ENCODE measurements at places on chromosomes 1 and 21.
A peak's percentile ranks its signal among the peaks of the same experiment; 100 is the strongest.

DNA sequence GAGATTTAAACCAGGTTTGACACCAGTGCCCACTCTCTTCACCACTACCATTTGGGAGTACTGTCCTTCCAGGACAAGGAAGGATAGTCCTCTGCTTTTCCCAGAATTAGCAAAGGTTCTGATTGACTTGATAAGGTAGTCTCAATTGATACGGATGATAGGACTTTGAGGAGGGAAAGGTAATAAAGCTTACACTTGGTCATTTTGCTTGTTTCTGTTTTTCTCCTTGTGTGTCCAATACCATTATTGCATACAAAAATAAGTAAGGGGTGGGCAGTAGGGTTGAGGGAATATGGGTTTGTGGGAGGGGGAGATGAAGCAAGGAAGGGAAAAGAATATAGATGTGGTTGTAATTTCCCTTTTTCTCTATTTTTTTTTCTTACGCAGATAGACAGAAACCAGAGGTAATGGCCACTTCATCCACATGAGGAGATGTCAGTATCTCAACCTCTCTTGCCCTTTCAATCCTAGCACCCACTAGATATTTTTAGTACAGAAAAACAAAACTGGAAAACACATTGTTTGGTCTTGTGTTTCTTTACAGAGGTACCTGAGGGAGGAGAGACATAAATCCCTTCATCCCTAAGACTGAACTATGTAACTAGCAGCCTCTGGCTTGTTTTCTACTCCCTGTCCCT, 2.6 kb downstream of the C1orf56 start:
- DNase-seq, result no peak

- DNase-seq, result no peak
These were observed 383.8 kb downstream of the LMO4 start for GRCh38 chr1:87712261-87713010.

GRCh38 chr1:15460708-15461095, 4.2 kb downstream of the CELA2A start:
- DNase-seq, result no peak

DNA sequence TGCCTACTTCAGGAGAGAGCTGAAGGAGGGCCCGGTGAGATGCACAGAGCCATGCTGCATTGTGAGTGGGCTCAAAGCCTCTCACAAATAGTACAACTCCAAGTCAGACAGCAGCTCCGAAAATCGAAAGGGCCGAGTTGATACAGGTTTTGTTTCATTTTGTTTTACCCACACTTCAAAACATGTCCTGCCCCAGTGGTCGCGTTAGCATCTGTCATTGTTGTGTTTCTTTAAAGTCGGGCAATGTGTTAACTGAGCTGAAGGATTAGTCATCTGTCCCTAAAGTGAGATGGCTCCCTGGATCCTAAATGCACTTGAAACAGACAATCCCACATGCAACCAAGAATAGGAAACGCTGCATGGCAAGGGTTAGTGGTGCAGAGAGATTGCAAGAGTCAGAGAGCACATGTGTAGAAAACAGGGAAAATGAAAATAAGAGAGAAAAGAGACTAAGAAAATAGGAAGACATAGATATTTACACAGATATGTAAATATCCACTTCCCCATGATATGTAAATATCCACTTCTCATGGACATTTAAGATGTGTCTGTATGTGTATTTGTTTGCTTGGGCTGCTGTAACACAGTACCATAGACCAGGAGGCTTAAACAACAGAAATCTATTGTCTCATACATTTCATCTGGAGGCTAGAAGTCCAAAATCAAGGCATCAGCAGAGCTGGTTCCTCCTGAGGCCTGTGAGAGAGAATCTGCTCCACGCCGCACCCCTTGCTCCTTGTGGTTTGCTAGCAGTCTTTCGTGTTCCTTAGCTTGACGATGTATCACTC, 131.4 kb upstream of the RAB4A start:
- no peak for DNase-seq

DNA sequence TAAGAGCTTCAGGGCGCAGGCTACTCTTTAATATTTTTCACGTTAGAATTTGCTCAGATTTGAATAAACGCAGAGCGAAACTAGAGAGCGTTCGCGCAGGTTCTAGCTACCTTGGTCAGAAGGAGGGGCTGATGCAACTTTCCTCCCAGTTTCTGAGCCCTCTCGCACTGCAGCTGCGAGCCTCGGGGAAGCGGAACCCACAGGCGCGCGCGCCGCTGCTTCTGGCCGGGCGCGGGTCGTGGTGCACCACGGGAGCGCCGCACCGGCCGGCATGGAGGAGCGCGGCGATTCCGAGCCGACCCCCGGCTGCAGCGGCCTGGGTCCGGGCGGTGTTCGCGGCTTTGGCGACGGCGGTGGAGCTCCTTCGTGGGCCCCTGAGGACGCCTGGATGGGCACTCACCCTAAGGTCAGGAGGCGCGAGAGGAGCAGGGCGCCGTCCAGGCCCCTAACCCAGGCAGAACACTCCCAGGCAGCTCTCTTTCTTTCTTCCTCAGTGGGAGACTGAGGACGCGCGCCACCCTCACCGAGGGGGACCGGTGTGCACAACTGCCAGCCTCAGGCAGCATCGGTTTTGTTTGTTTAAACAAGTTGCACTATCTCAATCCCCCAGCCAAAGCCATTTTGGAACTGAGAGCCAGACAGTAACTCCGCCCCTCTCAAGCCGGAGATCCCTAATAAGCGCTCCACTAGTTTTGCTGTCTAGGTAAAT, at the start of gene TSEN15:
Gene TSEN15 (plus strand): TSS at position 246 of the 709 bp plus-strand sequence. CDS start 26 bp downstream, at position 272.
- peak; percentile 61 for DNase-seq

- DNase-seq, result no peak
These were observed 26.0 kb upstream of the SLC6A9 start for GRCh38 chr1:44057293-44057692.

- no peak for DNase-seq
These were observed 200.4 kb downstream of the LYPLAL1 start for GRCh38 chr1:219374046-219374566.

DNA sequence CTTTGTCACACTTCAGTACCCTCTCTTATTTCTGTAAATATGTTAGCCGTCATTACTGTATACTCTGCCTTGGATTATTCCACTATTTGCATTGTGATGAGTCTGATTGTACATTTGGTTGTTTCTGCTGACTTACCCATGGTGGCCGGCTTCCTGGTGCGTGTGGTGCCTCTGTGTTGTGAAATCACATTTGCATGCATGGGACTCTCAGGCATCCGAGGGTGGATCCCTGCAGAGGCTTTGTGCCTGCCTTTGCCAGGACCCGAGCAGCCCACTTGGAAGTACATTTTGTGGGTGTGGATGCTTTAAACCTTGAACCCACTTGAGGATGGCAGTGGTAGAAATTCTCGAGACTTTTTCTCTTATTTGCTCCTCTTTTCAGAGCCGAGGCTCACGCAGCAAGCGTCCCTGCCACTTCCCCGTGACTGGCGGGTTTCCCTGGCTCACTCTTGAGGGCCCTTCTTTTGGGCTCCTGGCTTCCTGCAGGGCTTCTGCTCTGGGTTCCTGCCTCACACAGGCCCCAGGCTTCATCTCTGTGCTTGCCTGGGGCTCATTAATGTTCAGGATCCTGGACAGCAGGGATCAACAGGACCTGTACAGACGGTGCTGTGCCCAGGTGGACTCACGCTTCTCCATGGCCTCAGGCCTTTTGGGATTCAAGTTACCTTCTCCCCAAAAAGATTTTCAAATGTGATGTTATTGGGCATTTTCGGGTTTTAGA, 36.6 kb downstream of the POFUT2 start:
- no peak for DNase-seq

DNA sequence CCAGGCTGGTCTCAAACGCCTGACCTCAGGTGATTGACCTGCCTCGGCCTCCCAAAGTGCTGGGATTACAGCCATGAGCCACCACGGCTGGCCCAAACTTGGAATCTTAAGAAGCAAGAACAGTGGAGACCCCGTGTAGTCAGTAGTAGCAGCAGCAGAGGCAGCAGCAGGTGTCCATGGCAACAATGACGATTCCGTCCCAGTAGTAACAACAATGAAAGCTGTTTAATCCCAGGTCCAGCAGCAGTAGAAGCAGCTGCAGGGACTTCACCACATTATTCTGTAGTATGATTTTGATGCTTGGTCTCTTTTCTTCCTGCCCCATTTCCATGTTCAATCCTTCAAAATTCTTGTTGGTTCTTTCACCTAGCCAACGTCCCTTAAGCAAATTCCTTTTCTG, 69.6 kb upstream of the KCTD3 start:
- DNase-seq, result no peak

DNA sequence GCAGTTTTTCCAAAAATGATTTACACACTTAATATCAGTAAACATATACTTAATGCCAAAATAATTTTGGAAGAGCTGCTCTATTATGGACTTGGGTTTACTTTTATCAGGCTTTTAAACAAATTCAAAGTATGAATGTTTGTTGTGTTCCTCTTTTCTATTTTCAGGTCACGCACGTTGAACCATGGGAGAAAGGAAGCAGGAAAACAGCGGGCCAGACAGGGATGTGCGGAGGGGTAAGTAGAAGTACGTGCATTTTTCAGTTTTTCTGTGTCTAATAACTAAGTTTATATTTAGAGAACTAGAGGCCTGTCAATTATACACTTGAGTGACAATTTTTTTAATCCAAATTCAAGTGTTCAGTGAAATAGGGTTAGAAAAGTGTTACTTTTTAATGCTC, 3.4 kb downstream of the PRPF38B start:
- DNase-seq, result no peak

DNA sequence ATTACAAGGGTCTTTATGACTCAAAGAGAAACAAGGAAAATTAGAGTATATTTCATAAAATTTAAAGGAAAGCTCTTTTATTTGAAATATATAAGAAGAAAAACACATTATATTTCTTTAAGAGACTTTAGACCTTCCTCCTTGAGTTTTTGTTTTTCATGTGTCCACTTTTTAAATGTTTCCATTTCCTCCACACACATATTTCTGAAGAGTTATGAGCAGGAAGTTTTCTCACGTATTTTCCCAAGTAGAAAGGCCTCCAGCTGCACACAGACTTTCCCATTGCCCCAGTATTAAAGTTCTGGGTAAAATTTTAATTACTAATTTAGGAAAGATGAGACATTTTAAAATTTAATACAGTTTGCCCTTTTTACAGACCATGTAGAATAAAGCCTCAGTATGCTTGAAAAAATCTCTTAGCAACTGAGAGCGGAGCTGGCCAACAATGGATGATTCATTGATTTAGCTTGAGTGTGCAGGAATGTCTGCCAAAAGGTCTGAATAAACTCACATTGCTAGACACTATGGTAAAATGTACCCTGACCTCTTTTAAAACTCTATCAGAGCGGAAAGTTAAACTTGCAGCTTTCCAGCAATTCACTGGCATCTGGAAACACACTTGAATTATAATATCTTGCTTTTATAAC, 57.9 kb downstream of the DDAH1 start:
- DNase-seq, result no peak

GRCh38 chr1:27136998-27137542, 17.9 kb downstream of the SLC9A1 start:
- DNase-seq, result no peak

GRCh38 chr1:45001011-45001481, 10.1 kb downstream of the HECTD3 start:
- no peak for DNase-seq

- peak; percentile 85 for DNase-seq
These were observed 617 bp upstream of the ADGRL2 start for GRCh38 chr1:81799939-81800694.

Measured in NT2/D1 (cell line).